ENCODE measurements at places on chromosomes 5 and 9. TPM values are rescaled to one million over a fixed set of nuclear protein-coding genes. Genes with fewer than 3 reads are reported as not detected.

The GAS1 gene
- total RNA-seq = 26.8 TPM

The FRMPD1 gene
- 0.49 TPM for total RNA-seq

The ADAMTS2 gene
- total RNA-seq = 1.7 TPM

The FOXD4L3 gene
- not detected for total RNA-seq

The OSMR gene
- total RNA-seq = 2.2 TPM

The C5orf58 gene
- total RNA-seq = not detected

The PCDHGA3 gene
- 6.6 TPM for total RNA-seq

The GFI1B gene
- under 0.01 TPM for total RNA-seq

The ALDH1A1 gene
- total RNA-seq = 0.98 TPM

Measured in temporal lobe (tissue), 4 donors.